Stimulated activated naive CD4-positive, alpha-beta T cell (primary cell): ENCODE measurements at places on chromosomes 5 and 9.

DNA sequence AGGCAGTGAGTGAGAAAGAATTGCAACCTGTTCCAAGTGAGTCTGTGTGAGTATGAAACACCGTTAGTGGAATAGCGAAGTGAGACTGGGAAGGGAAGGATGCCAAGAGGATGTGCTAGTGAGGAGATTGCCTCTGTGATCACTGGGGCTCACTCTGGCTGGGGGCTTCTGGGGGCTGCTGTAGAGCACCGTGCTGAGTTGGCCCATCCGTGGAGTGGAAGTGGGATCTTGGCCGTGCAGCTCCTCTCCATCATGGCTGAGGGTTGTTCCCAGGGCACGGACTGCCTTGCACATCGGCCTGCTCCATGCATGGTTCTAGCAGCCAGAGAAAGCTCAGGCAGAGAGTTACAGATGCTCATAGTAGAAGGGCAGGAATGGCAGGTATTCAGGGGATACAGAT lies 236.1 kb downstream of the AGTPBP1 start:
- DNase-seq = no peak

GRCh38 chr9:21835121-21835520 lies 32.7 kb downstream of the MTAP start:
- no peak for DNase-seq

DNA sequence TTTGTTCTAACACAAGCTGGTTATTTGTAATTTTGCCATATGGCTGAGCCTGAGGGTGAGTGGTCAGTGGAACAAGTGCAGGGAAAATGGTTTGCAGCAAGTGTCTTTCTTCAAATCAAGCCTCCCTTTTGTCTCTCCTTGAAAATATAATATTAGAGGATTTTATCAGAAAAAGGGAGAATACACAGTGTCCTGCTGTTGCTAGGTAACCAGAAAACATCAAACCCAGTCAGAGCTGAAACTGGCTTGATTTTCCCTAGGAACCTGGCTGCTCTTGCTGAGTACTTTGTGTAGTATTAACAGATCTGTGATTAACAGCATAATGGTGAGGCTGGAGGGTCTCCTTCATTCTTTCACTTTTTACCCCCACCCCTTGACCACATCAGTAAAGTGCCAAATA lies 314.0 kb downstream of the ARHGEF28 start:
- no peak for DNase-seq

DNA sequence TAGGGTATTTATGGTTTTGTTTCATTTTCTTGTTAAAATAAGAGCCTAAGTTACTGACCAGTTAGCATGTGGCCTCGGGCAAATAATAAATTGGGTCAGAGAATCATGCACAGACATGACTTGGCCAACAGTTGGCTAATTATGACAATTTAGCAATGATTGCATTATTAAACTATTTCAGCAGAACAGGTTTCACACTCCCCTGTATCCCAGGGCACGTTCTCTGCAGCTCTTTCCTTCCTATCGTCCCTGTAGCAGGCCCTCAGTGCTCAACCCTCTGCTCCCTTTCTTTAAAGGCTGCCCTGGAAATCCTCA lies 167.9 kb downstream of the TSSK1B start:
- DNase-seq = no peak
